ENCODE measurements at places on chromosomes 5 and 9.

DNA sequence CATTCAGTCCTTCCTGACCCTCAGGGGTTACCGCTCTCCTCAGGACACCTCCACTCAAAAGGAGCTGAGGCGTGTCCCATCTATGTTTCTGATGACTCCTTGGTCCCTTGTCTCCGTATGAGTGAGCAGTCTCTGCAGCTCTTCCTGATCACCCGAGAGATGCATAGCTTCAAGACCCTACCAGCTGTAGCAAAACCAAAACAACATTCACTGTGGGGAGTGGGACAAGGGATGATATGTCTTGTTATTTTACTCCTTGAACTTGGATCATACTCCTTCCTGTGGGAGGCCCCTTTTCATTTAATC, 14.4 kb downstream of the GLDC start:
- no peak for DNase-seq

GRCh38 chr9:76651119-76651705, 113.0 kb upstream of the PCA3 start:
- no peak for DNase-seq

DNA sequence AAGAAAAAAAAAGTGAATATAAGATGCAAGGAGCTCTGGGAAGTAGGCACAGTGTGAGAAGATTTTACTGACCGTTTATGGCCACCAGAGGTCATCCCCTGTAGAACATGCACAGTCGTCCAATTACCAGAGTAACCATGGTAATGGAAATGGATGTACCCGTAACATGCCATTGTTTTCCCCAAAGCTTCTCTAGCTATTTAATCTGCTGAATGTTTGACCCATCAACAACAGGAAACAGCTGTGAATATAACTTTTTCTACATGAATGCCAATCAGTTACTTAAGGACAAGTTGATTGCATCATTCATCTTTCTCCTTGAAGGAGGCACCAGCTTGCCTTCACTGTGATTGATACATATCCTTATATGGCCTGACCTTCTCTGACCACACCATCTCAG, 1967.0 kb upstream of the CDH9 start:
- DNase-seq: no peak

GRCh38 chr9:5879419-5880181, 11.1 kb upstream of the MLANA start:
- DNase-seq: peak; percentile 94

DNA sequence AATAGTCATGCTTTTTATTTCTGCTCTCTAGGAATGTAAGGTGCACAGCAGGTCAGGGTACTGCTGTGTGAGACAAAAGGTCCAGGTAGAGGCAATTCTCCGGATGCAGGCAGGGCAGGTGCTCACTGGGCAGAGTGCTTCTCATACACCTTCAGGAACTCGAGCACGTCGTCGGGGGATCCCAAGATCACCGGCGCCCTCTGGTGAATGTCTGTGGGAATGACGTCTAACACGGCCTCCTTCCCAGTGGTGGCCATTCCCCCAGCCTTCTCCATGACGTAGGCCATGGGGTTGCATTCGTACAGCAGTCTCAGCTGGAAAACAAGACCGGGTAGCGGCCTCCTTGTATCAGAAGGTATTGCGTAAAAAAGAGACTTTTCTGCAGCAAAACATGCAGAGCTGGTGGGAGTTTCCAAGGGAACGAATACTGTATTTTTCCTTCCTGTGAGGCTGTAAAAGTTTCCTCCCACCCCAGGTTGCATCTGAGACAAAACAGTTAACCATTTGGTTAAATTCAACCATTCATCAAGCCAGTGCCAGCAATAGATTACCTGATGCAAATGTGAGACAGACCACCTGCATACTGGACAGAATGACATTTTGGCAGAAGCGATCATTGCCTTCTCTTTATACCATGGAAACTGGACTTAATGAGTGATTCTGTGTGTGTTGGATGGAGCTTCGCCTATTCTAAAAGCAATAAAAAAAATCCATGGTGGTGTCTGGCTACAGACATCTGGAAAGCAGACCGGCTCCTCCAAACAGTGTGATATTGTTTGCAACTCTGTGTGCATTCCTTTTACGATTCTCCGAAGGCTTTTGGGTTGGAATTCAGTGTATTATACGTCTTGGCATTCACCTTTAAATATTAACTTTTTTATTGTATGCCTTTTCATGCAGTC, 9.9 kb upstream of the FBP2 start:
- DNase-seq: peak; percentile 74

GRCh38 chr5:81763294-81763928, 12.5 kb upstream of the SSBP2 start:
- DNase-seq: no peak

- peak; percentile 50 for DNase-seq
Observed at GRCh38 chr9:126613651-126614050, at the start of gene LMX1B. LMX1B (plus strand) TSS chr9:126613928; CDS start chr9:126614450, 522 bp downstream.
